ENCODE measurements at places on chromosomes 12 and 14.

DNA sequence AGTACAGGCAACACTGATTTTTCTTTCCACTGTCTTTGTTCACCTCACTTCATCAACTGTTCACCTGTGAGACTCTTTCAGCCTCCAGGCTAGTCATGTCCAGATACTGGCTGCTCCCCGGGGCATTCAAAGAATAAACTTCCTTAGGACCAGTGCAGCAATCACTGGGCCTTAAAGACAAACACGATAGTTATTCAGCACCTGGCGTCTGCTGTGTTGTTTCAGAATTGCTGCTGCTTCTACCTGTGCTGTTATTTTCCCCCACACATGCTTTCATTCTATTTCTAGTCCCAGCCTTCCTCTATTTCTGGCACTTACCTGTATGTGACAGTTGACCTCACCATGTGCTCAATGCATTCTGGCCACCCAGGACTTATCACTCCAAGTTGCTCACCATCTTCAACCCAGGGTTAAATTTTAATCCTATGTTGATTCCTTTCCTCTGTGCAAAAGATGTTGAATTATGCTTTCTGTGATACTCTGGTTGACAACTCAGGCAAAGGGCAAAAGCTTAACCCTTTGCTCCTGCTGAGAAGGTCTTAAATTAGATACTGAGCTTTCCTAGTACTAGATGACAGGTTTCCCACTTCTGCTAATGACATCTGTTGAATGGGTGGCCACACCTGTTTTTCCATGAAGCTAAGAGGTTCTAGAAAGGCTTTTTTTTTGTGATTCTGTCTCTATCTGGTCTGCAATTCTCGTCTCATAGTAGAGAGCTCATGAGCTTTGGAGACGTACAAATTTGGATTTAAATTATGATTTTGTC is 41.4 kb downstream of the PTPRQ start:
- no peak for DNase-seq

GRCh38 chr12:58893495-58893894 is 26.8 kb downstream of the LRIG3 start:
- DNase-seq = no peak

GRCh38 chr14:101813171-101813759 is 51.8 kb downstream of the PPP2R5C start:
- no peak for DNase-seq

DNA sequence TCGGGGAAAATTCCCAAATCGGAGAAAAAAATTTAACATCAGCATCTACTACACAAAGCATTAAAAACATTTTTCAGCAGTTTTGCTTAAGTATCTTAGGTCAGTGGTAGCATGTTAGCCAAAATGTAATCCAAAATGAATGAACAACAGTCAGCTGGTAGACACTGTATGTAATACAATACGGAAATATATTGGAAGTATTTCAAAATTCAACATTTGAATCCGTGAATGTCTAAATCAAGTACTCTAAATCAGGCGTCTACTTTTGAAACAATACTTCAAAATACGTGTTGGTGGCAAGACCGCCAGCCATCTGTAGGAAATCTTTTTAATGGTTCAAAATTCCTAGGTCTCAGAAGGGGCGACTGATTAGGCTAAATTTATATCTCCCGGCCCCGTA is 1.1 kb downstream of the SCAF11 start:
- DNase-seq = no peak

DNA sequence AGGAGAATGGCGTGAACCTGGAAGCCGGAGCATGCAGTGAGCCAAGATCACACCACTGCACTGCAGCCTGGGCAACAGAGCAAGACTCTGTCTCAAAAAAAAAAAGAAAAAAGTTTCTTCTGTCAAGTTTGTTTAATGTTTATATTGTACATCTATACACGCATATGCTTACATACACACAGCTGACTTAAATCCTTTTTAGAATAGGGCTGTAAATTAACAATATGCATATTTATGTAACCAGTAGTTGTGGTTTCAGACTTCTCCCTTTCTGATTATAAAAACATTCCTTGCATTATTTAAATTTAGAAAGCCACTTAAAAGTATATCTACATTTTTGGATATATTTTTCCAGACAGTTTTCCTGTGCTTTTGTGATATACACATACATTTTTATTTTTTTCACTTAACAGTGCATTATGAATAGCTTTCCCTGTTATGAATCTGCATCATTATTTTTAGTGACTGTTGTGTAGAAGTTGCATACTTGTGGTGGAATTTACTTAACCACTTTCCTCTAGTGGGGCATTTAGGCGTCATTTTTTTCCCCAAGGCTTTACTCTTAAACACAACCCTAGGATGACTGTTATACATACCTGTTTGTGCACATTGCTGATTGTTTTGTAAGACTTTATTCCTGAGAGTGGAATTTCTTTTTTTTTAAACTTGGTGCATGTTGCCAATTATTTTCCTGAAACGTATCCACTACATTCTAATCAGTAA is 29.4 kb downstream of the POLR3B start:
- no peak for DNase-seq

DNA sequence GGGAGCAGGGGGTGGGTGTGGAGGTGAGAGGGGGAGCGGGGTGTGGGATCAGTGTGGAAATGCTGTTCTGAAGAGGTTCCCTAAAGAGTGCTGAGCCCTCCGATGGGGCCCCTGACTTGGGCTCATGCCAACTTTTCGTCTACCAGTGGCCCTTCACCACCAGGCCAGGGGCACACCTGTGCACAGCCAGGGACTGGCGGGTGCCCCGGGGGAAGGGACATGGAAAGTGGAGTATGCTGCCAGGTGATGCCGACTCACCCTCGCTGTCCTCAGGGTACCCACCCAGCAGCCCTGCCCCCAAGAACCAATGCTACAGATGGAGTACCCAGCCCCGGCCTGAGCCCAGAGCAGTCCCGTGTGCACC is 26.2 kb downstream of the AMN start:
- DNase-seq = no peak

DNA sequence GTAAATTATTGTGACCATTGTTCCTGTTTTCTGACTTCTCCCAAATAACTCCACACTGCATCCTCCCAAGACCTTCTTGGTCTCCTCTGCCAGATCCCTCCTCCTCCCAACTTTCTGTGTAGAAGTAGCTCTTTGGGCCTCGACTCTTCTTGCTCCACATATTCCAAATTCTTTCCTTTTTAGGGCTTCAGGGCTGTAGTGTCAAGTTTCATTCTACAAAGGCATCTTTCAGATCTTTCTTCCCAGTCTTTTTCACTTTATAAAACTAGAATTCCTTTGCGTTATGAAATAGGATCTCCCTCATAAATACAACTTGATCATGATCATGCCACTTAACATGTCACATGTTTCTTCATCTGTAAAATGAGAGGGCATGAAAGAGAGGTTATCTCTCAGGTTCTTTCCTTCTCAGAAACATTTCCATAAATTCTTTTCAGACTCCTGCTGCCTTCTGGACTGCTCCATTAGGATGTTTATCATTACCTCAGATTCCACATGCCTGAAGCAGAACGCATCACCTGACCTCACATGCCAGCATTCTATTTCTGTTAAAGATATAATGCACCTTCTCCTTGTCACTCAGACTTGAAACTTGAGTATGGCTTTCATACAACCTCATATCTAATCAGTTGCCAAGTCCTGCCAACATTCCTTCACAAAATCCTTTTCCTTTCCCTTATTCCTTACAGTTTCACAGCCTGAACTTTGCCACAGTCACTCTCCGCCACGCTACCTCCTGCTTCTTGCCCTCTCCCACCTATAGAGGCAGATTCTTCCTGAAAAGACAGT is 8.5 kb downstream of the SLC38A1 start:
- no peak for DNase-seq

GRCh38 chr12:84702001-84702400 is 210.6 kb downstream of the SLC6A15 start:
- DNase-seq = no peak

DNA sequence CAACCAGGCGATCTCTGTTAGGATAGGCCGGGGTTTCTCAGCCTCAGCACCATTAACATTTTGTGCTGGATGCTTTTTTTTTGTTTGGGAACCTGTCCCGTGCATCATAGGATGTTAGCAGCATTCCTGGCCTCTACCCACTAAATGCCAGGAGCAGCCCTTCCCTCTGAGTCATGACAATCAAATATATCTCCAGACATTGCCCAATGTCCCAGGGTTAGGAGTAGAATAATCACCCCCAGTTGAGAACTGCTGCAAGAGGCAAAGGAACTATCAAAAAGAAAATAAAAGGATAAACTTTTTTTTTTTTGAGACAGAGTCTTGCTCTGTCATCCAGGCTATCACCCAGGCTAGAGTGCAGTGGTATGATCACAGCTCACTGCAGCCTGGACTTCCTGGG is 76.0 kb downstream of the ACACB start:
- no peak for DNase-seq

GRCh38 chr14:48670939-48671338 is 915.2 kb downstream of the RPS29 start:
- no peak for DNase-seq

GRCh38 chr14:35998303-35998702 is 172.2 kb downstream of the BRMS1L start:
- DNase-seq = no peak

DNA sequence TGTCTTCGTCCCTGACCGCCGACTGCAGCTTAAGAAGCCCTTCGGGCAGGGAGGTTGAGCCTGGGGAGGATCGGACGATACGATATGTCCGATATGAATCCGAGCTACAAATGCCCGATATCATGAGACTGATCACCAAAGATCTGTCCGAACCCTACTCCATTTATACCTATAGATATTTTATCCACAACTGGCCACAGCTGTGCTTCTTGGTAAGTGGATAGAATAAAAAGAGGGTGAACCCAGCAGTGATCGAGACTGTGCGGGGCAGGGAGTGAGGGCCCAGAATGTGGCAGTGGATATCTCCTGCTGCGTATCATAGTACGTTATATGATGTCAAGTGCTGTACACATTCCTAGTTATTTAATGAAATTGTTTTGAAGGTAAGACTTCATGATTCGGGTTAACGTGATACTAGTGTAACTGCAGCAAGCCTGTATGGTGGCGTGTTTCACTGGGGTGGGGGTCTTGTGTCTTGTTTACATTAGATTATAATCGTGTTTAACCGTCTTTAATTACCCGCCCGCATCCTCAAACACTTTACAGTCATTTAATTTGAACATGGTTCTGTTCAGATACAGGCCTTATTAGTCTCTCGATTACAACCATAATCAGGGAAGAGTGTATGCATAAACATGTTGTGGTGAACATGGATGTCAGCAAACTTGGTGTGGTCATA is 1.3 kb downstream of the NAA30 start:
- DNase-seq = no peak

DNA sequence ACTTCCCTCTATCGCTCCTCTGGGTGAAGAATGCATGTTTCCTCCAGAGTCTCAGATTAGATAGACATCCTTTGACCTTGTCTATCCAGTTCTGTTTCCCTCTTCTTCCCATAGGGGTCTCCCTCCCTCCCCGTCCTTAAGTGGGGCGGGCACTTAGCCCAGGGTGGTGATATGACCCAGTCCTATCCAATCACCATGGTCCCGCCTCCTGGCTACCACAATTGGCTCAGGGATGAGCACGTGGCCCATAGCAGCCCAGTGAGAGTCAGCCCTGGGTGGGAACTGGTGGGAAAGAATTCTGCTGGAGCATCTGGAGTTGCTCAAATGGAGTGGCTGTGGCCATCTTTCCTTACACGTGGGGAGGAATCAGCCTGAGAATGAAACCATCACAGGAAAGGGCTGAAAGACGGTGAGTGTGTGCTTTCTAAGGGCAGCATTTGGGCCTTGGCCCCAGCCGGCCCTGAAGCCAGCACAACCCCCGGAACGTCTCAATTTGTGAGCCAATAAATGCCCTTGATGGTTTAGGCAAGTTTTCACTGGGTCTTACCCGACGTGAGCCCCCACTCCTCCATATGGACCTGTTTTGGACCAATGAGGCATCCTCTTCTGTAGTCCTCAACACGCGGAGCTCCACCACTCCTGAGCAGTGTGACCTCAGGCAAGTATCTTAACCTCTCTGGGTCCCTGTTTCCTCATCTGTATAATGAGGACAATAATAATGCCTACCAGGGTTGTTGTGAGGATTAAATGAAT is 14.4 kb upstream of the MLXIP start:
- DNase-seq = peak; percentile 60

GRCh38 chr12:18864900-18865561 is 127.1 kb downstream of the CAPZA3 start:
- no peak for DNase-seq

GRCh38 chr12:82793751-82794281 is 107.1 kb downstream of the TMTC2 start:
- no peak for DNase-seq

DNA sequence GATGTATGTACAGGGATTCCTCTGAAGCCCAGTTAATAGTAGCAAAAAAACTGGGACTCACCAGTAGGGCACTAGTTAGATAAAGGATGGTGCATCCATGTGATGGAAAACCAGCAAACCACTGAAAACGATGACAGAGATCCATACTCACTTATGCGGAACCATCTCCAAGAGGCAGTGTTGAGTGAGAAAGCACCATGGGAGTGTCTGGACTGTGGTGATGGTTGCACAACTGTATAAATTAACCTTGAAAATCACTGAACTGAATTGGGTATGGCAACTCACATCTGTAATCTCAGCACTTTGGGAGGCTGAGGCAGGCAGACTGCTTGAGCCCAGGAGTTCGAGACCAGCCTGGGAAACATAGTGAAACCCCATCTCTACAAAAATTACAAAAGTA is 53.6 kb upstream of the ZFP36L1 start:
- no peak for DNase-seq

DNA sequence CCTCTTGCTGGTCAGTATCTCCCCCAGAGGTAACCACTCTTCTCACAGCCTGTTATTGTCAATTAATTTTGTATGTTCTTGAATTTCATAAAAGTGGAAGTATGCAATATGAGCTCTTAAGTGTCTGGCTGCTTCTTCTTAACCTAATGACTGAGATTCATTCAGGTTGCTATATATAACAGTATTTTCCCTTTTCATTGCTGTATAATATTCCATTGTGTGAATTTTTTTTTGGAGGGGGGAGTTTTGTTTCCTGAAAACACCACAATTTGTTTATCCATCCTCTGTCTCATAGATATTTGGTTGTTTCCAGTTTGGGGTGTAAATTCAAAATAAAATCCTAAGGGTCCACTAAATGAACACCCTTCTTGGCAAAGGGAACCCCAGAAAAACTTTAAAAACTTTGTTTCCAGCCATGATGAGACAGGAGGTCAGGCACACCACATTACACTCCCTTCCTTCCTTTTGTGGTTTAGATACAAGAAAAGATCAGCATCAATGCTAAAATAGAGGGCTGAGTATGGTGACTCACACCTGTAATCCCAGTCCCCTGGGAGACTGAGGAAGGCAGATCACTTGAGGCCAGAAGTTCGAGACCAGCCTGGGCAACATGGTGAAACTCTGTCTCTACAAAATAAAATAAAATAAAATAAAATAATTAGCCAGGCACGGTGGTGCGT is 4.1 kb upstream of the DAO start:
- DNase-seq = no peak
